ENCODE measurements at places on chromosomes 12 and 14.

- DNase-seq, result no peak
Observed at GRCh38 chr14:72980863-72981262, 46.0 kb downstream of the ZFYVE1 start.

DNA sequence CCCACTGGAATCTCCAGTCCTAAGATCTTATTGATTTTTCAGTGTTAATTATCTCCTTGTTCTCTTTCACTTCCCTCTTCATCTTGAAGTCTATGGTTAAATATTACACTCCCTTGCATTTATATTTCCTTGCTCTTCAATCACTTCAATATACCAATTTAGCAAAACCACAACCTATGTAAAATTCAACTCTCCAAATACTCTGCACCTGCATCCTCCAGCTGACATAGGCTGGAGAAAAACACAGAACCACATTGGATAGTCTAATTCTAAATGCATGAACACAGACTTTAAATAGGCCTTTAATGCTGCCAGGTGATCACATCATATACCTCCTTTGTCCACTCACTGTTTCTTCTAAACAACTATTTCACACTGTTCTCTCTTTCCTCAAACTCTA, 253.8 kb upstream of the GARIN6 start:
- no peak for DNase-seq

GRCh38 chr12:51974646-51975045, 23.1 kb downstream of the ACVR1B start:
- no peak for DNase-seq

DNA sequence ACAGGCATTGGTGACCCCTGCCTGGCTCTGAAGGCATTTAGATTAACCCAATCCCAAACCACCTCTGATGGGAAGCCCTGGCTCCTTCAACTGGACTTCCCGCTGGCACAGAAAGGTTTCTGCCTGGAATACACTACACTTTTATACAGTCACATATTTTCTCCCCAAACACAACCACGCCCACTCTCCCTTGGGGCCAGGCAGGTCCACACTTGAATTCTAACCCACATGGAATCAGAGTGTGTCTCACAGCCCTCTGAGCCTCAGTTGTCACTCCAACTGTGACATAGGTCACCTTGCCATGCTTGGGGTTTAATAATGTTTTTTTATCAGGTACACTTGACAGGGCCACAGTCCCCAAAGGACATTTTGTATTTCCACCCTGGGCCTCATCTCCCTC, 368.6 kb downstream of the BCL11B start:
- no peak for DNase-seq

DNA sequence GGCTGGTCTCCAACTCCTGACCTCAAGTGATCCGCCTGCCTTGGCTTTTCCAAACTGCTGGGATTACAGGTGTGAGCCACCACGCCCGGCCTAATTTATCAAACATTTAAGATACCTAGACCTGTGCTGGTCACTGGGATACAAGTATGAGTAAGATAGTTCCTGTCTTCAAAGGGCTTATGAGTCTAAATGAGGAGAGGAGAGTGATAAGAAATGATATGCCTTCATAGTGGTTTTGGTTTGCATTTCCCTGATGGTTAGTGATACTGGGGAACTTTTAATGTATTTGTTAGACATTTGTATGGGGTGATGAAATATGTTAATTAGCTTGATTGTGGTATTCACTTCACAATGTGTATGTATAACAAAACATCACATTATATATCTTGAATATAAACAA, 21.2 kb downstream of the TMED10 start:
- no peak for DNase-seq

DNA sequence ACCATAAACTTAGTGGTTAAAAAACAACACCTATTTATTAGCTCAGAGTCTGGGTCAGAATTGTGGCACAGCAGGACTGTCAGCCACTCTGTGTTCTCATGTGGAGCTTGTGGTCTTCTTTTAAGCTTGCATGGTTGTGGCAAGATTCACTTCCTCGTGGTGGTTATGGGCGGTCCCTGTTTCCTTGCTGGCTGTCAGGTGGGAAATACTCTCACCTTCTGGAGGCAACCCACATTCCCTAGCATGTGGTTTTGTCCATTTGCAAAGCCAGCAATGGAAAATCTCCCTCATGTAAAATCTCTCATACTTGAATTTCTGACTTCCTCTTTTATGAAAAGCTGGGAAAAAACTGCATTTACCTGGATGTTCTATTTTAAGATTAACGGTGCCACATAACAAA, 229.8 kb downstream of the ALX1 start:
- DNase-seq, result no peak

GRCh38 chr12:97017213-97017612, 110.2 kb downstream of the NEDD1 start:
- DNase-seq, result no peak

DNA sequence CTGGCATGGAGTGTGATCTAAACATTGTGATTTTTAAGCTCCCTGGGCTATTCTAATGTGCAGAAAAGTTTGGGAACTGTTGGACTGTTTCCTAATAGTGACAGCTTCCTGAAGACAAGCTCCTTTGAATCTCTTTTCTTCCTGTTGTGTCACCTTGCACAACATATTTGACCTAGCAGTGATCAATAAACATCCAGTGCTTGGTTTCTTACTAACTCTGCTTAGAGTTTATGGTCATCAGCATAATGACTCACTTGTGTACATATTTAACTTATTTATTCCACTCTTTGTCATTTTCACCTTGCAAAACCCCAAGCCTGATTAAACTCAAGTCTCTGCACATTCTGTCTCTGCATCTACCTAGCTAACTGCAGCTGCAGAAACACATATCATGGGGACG, 27.3 kb upstream of the TBC1D30 start:
- no peak for DNase-seq

DNA sequence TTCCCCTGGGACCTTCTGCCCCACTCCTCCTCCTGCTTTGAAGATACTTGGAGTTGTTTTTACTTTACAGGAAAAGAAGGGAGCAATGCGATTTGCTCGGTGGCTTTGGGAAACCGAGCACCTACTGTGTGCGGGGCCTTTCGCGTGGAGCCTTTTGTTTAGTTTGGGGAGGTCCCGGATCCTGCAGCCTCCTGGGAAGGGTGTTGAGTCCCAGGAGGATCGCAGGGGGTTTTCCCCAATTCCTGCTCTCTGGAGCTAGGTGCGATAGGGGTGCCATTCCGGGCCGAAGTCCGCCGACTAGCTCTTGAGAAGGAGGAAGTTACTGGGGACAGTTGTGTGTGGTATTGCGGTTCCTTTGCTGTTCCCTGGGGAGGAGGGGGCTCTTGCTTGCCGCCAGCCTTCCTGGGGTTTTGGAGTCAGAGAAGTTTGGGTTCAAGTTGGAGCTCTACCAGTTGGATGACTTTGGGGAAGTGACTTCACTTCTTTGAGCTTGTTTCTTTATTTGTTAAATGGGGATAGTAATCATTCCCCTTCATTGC, 1.1 kb downstream of the BRI3BP start:
- DNase-seq, result no peak

GRCh38 chr14:104794993-104795780, at the start of gene AKT1:
Gene AKT1, minus strand, starts transcription at chr14:104795748. Its CDS starts 3,105 bp downstream, at chr14:104792643.
- no peak for DNase-seq

DNA sequence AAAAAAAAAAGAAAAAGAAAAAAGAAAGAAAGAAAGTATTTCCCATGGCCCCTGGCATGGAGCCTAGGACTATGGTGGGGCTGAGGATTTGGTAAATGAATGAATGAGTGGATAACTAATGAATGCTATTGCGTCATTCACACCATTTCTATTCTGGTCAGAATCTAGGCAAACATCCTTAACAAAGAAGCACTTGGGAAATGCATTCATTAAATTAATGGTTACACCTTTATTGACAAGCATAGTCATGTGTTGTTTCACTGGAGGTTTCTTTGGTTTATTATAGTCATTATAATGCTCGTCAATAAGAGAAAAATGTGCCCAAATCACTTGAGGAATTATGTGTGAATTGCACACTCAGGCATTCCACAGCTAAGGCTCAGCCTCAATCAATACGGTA, 13.6 kb upstream of the AQP2 start:
- DNase-seq, result no peak

DNA sequence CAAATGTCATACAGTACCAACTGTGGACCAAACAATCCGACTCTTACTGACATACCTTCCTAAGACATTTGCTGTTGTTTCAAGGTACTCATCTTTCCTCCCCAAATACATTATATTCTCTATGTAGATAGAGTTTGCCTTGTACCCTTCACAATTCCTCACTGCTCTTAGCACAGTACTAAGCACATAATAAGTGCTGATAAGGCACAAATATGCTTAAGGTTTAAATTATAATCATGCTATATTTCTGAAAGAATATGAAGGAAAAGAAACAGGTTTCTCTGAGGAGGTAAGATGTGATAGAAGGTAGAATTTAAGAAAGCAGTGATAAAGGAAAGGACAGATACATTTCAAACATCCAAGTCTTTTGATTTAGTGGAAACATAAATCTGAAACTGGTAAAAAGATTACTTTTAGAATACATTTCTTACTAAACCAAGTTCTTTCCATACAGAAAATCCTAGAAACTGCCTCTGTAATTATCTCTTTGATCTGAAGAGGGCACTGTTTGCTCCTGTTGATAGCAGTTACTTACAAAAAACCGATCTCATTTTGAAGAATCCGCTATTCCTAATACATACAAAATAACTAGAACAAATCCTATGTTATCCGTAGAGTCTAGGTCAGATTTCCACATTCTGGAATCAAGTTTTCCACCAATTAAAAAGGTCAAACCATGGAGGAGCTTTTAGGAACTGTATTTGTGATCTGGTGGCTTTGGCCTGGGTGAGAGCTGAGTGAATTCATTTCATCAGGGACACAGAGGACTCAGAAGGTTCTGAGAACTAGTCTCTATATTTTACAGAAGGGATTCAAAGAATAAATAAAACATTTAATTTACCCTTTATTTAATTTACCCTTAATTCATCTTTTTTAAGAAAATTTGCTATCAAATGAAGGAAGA, 311.9 kb downstream of the DAD1 start:
- DNase-seq, result no peak

DNA sequence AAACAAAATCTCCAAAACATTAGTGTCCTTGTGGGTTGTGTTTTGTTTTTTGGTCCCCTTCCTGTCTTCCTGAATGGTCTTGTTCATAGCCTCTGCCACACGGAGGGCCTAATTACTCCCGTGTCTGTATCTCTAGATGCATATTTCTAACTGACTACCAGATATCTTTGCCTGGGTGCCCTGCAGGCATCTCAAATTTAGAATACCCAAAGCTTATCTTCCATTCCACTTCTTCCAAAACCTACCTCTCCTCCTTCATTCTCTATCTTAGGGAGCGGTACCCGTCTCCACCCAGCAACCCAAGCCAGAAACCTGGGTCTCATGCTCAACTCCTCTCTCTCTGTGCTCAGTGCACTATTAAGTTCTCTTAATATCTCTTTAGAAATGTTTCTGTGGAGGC, 10.9 kb upstream of the METAP2 start:
- no peak for DNase-seq

- DNase-seq, result no peak
Observed at GRCh38 chr12:94813314-94813713, 163.0 kb upstream of the TMCC3 start.

DNA sequence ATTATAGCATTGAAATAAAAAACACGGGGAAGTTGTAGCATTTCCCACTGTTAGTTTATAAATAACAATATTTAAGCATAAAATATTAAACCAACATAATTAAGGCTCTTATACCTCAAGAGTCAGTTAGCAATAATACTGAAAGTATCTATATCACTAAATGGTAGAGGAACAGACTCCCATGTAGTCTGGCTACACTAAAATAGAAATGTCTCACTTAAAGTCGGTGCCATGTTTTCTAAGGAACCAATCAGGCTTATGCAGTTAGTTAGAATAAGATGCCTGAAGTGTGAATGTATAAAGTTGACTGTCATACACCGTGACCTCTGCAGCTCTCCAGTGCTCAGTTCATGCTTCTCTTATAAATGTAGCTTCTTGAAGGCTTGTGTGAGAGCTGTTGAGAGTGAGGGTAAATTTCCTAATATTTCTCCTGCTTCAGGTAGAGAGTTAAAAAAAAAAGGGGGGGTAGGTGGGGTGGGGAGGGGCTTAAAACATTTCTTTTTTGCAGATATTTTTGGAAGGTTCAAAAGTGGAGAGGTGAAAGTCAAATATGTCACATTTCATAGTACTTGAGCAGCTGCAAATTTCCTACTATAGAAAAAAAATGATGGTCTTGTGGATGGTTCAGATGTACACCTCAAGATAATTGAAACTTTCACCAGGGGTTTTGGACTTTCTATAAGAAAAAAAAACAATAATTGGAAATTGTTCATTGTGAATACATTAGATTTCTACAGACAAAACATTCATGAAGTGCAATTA, 64.5 kb downstream of the PTCSC3 start:
- no peak for DNase-seq

GRCh38 chr12:2112401-2112800, 59.6 kb downstream of the CACNA1C start:
- DNase-seq, result no peak
